Stimulated activated CD4-positive, alpha-beta T cell treated with anti-CD3 and anti-CD28 coated beads, Interleukin-1b, Interleukin-23, amount 100 ng/mL, for 48 hours (primary cell): ENCODE measurements at places on chromosomes 7 and 10.

DNA sequence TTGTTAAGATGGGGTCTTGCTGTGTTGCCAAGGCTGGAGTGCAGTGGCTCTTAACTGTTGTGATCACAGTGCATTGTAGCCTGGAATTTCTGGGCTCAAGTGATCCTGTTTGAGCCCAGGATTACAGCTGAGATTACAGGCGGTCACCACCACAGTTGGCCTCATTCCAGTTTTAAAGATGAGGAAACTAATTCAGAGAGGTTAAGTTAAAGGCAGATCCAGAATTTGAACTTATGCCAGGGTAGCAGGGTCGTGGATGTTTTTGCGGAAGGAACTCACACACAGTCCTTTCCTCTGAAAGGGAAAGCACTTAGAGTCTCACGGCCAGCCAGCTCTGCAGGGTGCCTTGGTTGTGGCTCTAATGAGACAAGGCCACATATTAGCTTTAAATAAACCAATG lies 84.7 kb downstream of the MMRN2 start:
- no peak for DNase-seq

- no peak for DNase-seq
These were observed 49.3 kb downstream of the EEPD1 start for GRCh38 chr7:36202398-36202797.

DNA sequence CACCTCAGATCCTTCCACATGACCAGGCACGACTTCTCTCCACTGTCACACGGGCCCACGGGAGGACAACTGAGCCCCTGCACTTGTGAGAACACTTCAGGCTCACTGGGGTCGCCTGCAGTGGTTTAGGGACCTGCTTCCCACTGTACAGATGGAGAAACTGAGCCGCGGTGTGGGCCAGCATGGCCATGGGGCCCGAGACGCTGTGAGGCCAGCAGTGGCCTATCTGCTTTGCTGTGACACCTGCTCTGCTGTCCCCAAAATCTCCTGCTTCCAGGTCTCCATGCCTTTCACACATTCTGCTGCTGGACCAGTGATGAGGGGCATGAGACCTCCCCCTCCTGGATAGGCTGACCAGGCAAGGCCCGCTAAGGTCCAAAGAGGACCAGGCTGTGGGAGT lies 75.8 kb upstream of the PAX2 start:
- no peak for DNase-seq

DNA sequence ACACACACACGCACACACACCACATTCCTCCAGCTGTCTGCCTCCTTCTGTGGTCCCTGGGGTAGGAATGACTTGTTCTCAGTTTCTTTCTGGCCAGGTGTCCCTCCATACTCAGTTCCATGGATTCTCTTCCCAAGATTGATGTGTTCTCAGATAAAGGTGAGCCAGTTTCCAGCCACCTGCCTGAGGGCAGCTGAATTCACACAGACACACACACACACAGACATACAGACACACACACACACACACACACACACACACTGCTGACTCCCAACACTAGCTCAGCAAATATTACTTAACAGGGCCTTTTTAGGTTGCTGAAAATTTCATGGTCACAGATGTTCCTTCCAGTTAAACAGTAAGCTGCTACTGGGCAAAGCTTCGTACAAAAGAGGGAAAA lies 45.4 kb upstream of the GDF10 start:
- DNase-seq = no peak

GRCh38 chr7:129859183-129859582 lies 93.6 kb downstream of the UBE2H start:
- no peak for DNase-seq

DNA sequence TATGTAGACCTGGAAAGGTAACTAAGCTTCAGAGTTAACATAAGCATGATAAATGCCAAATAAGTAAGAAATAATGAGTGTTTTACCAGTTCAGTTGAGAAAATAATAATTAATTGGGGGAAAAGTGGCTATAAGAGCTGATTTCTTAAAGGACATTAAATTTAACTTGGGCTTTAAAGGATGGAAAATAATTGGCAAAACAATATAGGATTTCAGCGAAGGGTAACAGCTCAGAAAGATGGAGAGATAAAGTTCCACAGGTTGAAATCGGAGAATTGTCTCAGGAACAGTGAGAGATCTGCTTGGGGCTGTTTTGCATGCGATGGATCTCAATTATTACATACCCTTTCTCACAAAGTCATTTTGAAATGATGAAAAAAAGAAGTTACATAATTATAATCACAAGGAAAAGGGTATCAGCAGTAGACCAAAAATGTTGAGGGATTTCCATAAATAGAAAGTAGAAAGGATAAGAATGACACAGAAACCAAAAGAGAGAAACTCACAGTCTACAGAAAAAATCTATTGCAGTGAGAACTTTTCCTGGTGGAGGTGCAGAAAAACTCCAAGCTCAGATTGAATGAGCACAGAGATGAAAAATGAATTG lies 40.1 kb upstream of the ITGB8 start:
- no peak for DNase-seq
